Calu3 (cell line): ENCODE measurements at places on chromosomes 1 and 21. TPM values are rescaled to one million over a fixed set of nuclear protein-coding genes. Genes with fewer than 3 reads are reported as not detected.

The DNM3 gene
- 1.2 and 1.3 TPM in 2 replicates for total RNA-seq

The PRAMEF9 gene
- total RNA-seq: not detected in 2 replicates

The ASCL5 gene
- total RNA-seq: 0.27 TPM in 1 of 2 replicates, not detected in the other

The GAS5 gene
- total RNA-seq: 345 and 367 TPM in 2 replicates

The SH2D5 gene
- 2.7 and 3.8 TPM in 2 replicates for total RNA-seq

The SDHB gene
- total RNA-seq: 70.1 TPM in 2 replicates

The KRTAP11-1 gene
- not detected in 2 replicates for total RNA-seq

The STYXL2 gene
- total RNA-seq: not detected in 2 replicates

The AQP10 gene
- total RNA-seq: not detected in 2 replicates

The ERG gene
- total RNA-seq: not detected in 2 replicates

The RGS16 gene
- total RNA-seq: 1.2 and 1.7 TPM in 2 replicates

The PERM1 gene
- not detected in 2 replicates for total RNA-seq

The ITLN2 gene
- not detected in 2 replicates for total RNA-seq

The E2F2 gene
- 6.2 and 8.1 TPM in 2 replicates for total RNA-seq

The SLC19A1 gene
- total RNA-seq: 21.4 and 25.5 TPM in 2 replicates

The UBE2J2 gene
- total RNA-seq: 45.6 and 50.0 TPM in 2 replicates

The PPFIA4 gene
- 0.12 and 0.83 TPM in 2 replicates for total RNA-seq

The AADACL3 gene
- not detected in 2 replicates for total RNA-seq

The SMIM12 gene
- 35.8 and 36.8 TPM in 2 replicates for total RNA-seq

The SCNM1 gene
- 47.3 and 49.8 TPM in 2 replicates for total RNA-seq

The VANGL2 gene
- total RNA-seq: 2.0 and 2.3 TPM in 2 replicates

The ITGB2 gene
- 0.42 and 0.47 TPM in 2 replicates for total RNA-seq

The CNST gene
- 21.7 and 22.5 TPM in 2 replicates for total RNA-seq

The CCDC27 gene
- not detected in 2 replicates for total RNA-seq

The ITPKB gene
- total RNA-seq: 9.8 and 11.8 TPM in 2 replicates

The WASF2 gene
- 79.5 and 84.2 TPM in 2 replicates for total RNA-seq

The SDC3 gene
- 15.0 and 20.5 TPM in 2 replicates for total RNA-seq

The NMNAT2 gene
- total RNA-seq: 0.26 and 0.78 TPM in 2 replicates

The GBP4 gene
- total RNA-seq: 10.3 and 26.6 TPM in 2 replicates

The PADI4 gene
- not detected in 2 replicates for total RNA-seq

The KIF26B gene
- 0.86 and 1.1 TPM in 2 replicates for total RNA-seq

The MAN1C1 gene
- 0.14 and 0.37 TPM in 2 replicates for total RNA-seq

The RAB42 gene
- 1.1 and 1.3 TPM in 2 replicates for total RNA-seq
